Liver (tissue), 10 donors: ENCODE measurements at places on chromosomes 2 and 18.

DNA sequence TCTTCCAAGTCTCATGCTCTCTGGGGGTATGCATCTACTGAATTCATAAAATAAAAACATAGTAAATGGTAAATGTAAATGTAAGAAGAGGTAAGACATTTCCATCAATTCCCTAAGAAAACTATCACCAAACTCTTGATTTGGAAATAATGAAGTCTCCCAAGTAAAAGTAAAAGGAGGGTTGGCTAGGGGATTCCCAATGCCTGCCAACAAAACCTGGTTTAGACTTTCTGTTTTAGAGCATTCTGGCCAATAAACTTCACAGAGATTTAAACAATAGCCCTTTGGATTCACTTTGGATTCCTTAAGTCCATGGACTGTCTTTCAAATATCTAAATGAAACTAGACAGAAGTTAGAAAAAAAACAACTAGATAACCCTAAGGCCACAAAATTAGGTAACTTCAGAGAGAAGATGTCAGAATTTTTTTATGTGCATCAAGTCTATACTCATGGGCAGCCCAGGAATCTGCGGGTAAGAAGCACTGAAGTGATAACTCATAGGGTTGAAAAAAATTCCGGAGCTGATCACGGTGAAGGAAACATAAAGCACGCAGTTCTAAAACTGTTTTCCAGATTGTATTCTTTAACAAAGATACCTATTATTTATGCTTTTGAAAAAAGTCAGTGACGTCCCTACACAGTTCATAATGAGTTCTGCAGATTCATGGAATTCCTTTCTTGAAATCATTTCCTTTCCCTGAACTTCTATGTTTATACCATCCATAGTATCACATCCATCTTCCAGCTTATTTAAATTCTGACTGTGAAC lies 263.6 kb downstream of the AFF3 start:
- no peak for DNase-seq

- no peak for DNase-seq
Measured at GRCh38 chr18:60100778-60101177, 201.0 kb downstream of the PMAIP1 start.

DNA sequence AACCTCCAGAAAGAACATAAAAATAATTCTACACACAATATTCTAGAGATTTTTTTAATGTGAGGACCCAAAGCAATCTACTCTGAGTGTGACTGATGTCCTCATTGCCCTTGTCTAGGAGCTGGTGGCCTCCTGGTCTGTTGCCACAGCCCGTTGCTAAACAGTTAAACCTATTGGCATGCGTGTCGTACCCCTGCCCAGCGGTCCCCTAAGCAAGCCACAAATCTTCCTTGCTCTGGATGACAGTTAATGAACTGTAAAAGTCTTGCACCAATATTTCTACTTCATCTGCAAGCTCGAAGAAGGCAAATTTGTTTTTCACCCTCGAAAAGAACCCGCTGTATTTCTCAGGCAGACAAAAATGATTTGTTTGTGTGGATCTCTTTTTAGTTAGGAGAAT lies 489.1 kb upstream of the MEX3C start:
- DNase-seq = no peak

DNA sequence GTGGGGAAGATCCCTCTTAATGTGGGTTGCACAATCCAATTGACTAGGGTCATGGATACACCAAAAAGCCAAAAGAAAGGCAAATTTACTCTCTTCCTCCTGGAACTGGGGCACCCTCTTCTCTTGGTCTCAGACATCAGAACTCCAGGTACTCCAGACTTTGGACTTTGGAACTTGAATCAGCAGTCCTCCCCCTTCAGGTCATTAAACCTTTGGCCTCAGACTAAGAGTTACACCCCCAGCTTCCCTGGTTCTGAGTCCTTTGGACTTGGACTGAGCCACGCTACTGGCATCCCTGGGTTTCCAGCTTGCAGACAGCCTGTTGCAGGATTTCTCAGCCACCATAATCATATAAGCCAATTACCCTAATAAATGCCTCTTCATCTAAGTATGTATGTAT lies 50.8 kb upstream of the KIF5C start:
- no peak for DNase-seq

DNA sequence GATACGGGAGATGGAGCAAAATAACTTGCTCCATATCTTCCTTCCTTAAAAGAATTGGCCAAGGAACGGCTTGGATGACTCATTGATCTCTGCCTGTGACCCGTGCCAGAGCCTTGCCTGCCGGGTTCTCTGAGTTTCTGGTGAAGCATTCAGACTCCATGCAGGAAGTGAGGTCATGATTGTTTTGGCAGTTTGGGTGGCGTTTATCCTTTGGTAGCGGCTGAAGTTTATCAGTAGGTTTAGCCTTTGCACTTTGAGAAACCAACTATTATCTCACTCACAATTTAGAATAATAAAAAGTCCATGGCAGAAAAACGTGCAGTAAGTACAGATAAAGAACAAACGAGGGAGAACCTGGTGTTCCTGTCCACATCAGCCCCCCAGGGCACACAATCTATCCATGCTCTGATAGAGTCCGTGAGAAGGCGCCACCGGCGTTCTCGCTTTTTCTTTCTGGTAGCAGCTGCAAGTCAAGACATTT lies 15.0 kb upstream of the CTAGE1 start:
- no peak for DNase-seq

DNA sequence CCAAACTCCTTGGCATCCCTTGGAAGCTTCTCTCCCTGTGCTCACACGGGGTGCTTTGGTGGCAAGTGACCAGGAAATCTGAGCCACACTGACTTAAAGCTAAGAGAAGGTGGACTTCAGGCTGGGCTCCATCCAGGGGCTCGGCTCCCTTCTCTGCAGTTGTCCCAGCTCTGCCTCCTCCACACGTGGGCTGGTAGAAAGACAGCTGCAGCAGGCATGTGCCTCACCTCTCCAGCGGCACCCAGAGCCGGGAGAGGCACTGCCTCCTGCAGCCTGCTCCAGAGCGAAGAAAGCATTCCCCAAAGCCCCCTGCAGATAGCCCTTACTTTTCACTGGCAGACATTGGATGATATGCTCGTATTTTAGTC lies 11.3 kb downstream of the KCNF1 start:
- DNase-seq = no peak

- DNase-seq = no peak
Measured at GRCh38 chr2:6602471-6602870, 263.2 kb downstream of the CMPK2 start.

DNA sequence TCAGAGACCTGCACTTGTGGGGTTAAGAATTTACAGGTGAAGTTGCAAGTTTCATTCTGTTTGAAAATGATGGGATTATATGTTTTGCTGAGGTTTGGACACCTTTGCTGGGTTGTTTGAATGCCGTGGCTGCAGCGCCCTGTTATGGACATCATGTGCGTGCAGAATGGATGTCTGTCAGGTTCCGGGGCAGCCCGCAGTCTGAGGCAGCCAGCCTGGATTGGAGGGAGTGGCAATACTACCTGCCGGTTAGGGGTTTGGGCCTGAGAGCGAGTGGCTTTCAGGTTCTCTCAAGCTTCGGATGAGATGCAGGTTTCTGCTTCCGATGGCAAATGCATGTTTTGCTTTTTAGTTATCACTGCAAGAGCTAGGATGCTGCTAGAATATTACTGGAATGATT lies 1.1 kb downstream of the CASP8 start:
- no peak for DNase-seq

DNA sequence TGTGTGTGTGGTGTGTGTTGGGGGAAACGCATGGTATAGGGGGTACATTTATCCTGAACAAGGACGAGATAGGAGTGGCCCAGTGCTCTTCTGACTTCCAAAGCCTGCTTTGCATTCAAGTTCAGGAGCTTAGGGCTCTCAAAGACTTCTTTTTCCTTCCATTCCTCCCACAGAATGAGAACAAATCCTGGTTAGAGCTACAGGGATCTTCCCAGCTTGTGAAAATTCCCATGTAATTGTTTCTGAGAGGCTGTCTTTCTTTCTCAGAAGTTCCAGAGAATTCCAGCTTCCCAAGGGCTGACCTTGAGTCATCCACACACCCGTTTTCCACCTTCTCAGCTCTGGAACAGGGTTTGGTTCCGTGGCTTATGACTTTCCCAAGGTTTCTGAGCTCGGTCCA lies 38.9 kb downstream of the FASTKD2 start:
- DNase-seq = no peak

- DNase-seq = no peak
Measured at GRCh38 chr2:100703739-100704138, 116.2 kb upstream of the NPAS2 start.

DNA sequence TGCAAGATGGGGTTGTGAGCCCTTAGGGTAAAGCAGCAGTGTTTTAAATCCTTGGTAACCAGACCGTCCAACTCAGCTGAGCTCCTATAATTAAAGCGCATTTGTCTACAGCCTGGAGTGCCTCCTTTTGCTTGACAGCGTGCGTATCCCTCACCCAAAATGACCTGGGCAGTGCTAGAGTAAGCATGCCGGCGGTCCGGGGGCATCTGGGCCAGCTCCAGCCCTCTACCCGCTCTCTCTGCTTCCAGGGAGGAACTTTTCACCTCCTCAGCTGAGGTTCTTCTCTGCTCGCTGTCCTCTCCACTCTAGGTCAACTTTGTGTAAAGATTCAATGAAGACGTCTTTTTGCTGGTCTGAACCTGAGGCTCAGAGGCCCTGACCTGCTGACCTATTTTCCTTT lies 102.4 kb upstream of the TPO start:
- no peak for DNase-seq

GRCh38 chr2:126406267-126406666 lies 249.7 kb upstream of the GYPC start:
- no peak for DNase-seq

- DNase-seq = no peak
Measured at GRCh38 chr18:13292736-13293135, 74.2 kb downstream of the LDLRAD4 start.

DNA sequence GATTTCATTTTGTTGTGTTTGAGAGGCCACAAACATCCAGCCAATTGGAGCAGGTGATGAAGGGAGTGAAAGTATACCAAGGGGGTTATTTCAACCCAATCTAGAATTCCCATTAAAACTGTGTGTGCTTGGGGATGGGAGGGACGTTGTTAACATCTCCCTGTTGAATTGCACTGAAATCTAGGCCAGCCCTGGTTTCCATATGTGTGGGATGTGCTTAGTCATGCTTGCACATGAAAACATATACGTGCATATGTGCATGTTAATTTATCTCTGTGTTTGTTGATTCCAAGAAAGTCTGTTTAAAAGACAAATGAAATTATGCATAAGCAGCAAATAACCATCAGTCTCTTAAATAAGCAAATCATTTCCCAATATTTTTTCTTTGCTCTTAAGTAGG lies 5.6 kb downstream of the CELF4 start:
- DNase-seq = no peak
